Activated naive CD4-positive, alpha-beta T cell treated with Interleukin-2 at 50 U/mL for 16 hours (primary cell): ENCODE measurements at places on chromosomes 12 and 14.

- DNase-seq = no peak
These were observed 21.8 kb downstream of the ADCY6 start for GRCh38 chr12:48767047-48767446.

GRCh38 chr12:40566271-40566670, 126.0 kb upstream of the CNTN1 start:
- DNase-seq = no peak

GRCh38 chr12:131445184-131445774, 265.6 kb upstream of the SFSWAP start:
- no peak for DNase-seq

- DNase-seq = no peak
These were observed 276.2 kb downstream of the EMP1 start for GRCh38 chr12:13472690-13473089.

DNA sequence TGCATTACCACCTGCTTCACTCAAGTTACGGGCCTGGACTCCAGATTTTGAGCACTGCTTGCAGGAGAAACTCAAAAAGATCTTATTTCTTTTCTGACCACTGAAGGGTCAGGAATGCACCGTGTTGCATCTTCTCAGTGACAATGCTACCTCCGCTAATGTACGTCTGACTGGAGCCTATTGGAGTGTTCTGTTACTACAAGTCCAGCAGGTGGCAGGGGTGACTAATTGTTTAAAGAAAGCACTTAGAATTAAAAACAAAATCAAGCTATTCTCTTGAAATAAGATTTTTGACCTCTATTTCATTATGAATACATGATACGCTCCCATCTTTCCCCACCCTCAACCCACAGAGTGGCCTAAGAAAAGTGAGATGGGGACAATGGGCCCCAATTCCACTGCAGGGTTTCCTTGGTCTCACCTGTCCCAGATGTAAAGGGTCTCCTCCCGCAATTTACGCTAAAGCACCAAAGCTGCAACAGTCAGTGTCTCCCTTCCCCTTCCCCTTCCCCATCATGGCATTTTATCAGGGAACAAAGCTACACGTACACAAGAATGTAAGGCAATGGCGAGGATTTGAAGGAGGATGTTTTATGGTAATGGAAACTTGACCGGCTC, 2.2 kb downstream of the TBPL2 start:
- no peak for DNase-seq

DNA sequence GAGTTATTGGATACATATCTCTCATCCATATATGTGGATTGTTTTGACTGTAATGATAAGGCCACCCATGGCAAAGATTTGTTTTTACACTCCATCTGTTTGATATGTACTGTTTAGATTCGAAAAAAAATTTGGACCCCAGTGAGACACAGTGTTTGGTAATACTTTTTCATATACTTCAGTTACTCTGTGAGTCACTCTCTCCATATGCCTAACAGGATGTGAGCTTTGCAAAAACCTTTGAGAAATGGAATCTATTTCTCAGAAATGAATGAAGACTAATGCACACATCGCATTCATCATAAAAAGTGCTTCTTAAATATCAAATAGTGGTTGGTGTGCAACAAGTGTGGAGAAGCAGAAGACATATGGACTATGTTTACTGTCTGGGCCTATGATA, 781.5 kb downstream of the SLC6A15 start:
- DNase-seq = no peak

- peak; percentile 41 for DNase-seq
These were observed 28.8 kb downstream of the SPRING1 start for GRCh38 chr12:116708826-116709756.

DNA sequence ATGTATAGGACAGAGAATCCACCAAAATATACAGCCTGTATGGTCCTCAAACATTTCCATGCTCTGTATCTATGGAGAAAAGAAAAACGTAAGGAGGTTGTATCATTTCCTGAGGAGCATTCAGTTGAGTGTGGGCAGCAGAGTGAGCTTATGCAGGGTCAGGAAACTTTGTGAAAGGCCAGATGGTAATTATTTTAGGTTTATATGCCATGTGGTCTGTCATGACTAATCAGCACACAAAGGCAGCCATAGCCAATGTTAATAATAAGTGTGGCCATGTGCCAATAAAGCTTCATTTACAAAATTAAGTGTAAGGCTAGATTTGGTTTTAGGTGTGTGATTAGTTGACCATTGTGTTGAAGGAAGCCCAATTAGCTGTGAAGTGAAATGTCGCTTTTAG, 33.2 kb upstream of the A2M start:
- DNase-seq = no peak

DNA sequence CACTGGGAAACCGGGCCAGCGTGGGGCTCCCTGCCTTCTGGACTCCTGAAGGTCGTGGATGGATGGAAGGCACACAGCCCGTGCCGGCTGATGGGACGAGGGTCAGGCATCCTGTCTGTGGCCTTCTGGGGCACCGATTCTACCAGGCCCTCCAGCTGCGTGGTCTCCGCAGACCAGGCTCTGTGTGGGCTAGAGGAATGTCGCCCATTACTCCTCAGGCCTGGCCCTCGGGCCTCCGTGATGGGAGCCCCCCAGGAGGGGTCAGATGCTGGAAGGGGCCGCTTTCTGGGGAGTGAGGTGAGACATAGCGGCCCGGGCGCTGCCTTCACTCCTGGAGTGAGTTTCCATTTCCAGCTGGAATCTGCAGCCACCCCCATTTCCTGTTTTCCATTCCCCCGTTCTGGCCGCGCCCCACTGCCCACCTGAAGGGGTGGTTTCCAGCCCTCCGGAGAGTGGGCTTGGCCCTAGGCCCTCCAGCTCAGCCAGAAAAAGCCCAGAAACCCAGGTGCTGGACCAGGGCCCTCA, 26.9 kb downstream of the HIP1R start:
- DNase-seq = no peak
